Muscle of arm (tissue), 14 donors: ENCODE measurements at places on chromosomes 7 and 10.

DNA sequence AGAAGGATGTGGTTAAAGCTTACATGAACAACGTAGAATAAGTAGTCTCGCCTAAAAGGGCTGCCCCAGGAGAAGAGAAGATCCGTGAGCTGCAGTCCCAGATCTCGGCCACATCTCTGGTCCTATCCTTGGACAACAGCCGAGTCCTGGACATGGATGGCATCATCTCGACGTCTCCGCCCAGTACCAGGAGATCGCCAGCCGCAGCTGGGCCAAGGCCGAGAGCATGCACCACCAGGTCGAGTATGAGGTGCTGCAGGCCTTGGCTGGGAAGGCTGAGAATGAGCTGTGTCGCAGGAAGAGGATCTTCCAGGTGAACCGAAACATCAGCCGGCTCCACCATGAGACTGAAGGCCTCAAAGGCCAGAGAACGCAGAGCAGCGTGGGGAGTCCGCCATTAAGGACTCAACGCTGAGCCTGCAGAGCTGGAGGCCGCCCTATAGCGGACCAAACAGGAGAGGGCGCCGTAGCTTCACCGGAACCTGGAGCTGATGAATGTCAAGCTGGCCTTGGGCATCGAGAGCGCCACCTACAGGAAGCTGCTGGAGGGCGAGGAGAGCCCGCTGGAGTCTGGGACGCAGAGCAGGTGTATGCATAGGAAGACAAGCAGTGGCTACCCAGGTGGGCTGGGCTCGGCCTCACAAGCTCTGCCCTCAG is 22.2 kb downstream of the LIPK start:
- no peak for DNase-seq

DNA sequence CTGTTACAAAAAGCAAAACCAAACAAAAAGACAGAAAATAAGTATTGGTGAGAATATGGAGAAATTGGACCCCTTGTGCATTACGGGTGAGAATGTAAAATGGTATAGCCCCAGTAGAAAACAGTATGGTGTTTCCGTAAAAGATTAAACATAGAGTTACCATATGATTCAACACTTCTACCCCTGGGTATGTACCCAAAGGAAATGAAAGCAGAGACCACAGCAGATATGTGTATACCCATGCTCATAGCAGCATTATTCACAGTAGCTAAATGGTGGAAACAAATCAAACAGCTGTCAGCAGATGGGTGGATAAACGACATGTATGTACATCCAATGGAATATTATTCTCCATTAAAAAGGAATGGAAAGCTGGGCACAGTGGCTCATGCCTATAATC is 42.4 kb downstream of the STARD3NL start:
- no peak for DNase-seq

DNA sequence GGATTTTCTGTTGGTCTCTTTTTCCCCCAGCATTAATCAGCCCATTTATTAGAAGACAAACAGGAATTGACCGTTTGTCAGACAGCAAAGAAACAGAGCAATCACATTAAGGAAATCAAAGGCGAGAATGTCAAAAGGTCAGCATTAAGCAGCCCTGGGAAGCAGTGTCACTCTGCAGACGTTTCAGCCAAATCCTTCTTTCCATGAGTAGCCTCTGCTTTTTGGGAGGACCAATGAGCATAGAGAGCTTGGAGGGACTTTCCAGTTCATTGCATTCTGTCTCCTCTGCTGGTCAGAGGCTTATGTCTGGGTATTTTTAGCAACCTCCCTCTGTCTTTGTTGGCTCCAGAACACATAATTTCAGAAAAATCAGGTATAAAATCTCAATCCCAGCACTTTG is 481.4 kb downstream of the GALNT17 start:
- DNase-seq, result peak; percentile 66

GRCh38 chr7:128425850-128426249 is 16.1 kb upstream of the IMPDH1 start:
- no peak for DNase-seq

DNA sequence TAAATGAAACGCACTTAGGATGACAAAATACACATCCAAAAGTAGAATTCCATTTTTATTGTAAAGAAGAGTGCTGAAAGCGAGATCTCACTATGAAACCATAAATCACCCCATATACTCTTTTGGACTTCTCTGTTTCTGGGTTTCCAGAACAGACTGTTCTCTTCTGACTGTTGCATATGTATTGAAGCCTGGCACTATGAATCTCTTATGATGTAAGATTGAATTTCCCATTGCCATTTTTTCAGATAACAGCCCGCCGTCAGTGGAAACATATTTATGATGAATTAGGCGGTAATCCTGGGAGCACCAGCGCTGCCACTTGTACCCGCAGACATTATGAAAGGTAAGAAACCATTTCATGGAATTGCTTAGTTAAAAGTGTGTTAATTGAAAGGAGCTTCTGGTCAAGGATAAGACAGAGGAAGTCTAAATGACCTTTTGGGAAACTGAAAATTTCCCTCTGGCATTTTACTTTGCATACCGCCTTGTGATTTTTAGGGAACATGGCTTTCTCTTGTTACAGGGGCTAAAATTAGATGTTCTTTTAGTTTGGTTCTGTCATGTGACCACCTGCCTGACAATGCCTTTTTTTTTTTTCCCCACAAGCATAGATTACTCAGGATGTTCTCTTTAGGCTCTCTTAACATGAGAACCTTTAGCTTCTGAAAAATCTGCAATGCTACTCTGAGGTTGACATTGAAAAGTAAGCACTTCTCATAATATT is 168.1 kb downstream of the ARID5B start:
- DNase-seq, result no peak

GRCh38 chr7:974172-974571 is 1.2 kb downstream of the COX19 start:
- DNase-seq, result no peak

GRCh38 chr10:86658751-86659150 is 4.4 kb downstream of the OPN4 start:
- DNase-seq, result no peak

GRCh38 chr7:103114576-103115008 is 34.3 kb downstream of the NAPEPLD start:
- no peak for DNase-seq

DNA sequence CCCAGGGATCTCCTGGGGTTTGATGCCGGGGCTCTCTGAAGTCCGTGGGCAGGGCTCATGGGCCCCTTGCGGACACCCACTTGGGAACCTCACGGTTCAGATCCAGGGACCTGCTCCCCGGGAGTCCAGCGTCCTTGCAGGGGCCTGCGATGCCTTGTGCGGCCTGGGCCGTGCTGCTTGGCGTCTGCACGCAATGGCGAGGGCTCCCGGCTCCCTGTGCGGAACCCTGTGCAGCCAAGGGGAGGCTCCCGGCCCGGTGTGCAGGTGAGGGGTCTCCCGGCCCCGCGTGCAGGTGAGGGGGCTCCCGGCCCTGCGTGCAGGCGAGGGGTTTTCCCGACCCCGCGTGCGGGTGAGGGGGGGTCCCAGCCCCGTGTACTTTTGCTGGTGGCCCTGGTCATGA is 146.7 kb downstream of the DNAJB6 start:
- DNase-seq, result no peak

DNA sequence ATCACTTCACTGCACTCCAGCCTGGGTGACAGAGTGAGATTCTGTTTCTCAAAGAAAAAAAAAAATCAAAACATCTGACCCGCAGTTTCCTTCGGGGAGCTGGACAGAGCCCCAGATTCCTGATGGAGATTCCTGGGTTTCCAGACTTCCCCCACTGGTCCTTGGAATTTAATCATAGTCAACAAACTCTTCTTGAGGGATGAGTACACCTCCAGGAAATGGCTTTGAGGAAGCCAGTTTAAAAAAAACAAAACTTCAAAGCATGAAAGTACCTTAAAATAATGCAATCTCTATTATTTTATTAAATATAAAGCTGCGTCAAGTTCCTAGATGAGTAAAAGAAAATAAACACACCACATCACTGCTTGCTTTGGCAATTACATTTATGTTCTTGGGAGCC is 1.2 kb upstream of the MAD1L1 start:
- no peak for DNase-seq

- no peak for DNase-seq
These were observed 182.3 kb upstream of the ADCY1 start for GRCh38 chr7:45391618-45392451.

DNA sequence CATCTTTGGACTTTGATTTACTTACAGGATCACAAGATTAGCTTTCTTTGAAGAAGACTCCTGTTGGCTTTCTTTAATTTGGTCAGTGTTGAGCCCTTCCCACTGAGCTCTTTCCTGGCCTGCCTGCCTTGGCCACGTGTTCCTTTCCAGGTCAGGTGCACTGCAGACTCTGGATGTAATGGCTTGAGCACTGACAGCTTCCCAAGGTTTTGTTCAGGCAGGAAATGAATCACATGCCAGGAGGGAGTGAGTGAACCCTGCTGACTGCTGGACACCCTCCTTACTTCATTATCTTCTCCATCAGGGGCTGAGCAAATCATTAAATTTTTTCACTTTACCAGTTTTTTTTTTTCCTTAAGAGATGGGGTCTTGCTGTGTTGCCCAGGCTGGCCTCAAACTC is 29.8 kb downstream of the SNX10 start:
- DNase-seq, result no peak

- peak; percentile 32 for DNase-seq
These were observed 233.6 kb upstream of the CCDC6 start for GRCh38 chr10:60139798-60140566.

GRCh38 chr7:2495418-2496299 is 19.5 kb upstream of the GRIFIN start:
- DNase-seq, result no peak

- peak; percentile 10 for DNase-seq
These were observed 89.3 kb downstream of the SLIT1 start for GRCh38 chr10:97096261-97097083.

- DNase-seq, result no peak
These were observed 26.5 kb downstream of the NT5C2 start for GRCh38 chr10:103166523-103166922.

- DNase-seq, result no peak
These were observed 36.6 kb upstream of the PLPP4 start for GRCh38 chr10:120420421-120420820.

GRCh38 chr10:114306116-114306973 is 67.3 kb downstream of the VWA2 start:
- DNase-seq, result no peak

DNA sequence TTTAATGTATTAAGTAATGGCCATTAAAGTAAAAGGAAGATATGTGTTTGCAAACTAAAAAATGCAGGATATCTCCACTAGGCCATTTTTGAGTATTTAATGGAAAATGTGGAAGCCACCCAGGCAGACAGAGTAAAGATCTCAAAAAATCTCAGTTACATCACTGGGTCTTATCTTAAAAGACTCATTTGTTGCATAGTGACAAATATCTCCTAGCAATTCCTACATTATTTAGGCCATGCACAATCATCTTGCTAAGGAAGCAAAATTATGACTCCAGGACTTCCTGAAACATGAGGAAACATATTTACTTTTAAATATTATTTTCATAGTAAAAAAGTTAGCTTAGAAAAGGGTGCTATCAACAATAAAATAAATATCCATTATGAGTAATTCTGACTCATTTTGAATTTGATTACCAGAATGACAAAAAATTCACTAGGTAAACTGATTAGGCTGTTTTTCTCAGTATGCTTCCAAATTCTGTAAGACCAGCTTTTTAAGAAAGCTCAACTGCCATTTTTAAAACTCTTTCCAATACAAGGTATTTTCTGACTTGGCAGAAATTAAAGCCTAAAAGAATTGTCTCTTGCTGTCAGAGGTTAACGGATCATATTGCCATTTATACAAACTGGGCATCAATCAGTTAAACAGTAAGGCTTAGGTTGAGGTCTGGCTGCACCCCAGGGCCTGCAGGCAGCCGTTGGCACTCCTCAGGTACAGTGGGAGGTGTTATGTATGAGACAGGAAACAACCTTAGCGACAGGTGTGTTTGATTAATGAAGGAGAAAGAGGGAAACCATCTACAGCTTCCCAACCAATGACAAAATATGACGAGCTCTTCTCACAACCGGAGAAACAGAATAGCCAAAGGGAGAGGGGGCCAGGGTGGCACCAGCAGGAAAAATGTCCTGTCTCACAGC is 31.8 kb downstream of the PCLO start:
- DNase-seq, result no peak

- no peak for DNase-seq
These were observed 32.5 kb downstream of the GHRHR start for GRCh38 chr7:30996256-30996655.

DNA sequence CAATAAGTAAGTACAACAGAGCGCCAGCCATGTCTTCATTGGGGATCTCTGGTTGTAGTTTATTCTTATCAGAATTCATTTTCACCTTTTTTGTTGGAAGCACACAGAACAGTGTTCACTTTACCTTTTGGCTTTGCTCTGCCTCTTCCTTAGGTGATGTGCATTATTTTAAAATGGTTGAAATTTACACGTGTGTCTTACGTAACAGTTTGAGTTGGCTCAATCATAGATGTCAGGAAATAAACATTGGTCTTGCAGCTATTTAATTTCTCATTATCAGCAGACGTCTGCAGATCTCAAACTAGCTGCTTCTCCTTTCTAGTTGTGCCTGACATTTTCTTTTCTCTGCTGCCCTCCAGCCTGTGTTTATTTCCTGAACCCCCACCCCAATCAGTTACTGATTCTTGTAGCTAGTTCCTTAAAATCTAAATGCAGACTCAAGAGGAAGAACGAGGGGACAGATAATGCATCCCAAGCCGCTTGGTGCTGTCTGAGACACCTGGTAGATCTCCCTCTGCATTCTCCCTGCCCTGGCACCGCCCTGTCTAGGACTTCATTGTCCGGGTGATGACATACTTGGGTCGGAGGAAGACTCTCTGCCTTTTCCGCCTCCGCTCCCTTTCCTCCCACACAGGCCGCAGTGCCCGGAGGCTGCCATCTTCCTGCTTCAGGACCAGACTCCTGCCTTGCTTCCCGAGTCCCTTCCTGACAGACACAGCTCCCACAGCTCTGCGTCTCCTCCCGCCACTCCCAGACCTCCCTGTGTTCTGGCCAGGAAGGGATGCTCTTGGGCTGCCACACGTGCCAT is 108.2 kb downstream of the ANKRD61 start:
- DNase-seq, result no peak

- no peak for DNase-seq
These were observed 35.2 kb upstream of the RET start for GRCh38 chr10:43041422-43042342.

- DNase-seq, result no peak
These were observed 43.5 kb downstream of the NHLRC2 start for GRCh38 chr10:113897693-113898618.

DNA sequence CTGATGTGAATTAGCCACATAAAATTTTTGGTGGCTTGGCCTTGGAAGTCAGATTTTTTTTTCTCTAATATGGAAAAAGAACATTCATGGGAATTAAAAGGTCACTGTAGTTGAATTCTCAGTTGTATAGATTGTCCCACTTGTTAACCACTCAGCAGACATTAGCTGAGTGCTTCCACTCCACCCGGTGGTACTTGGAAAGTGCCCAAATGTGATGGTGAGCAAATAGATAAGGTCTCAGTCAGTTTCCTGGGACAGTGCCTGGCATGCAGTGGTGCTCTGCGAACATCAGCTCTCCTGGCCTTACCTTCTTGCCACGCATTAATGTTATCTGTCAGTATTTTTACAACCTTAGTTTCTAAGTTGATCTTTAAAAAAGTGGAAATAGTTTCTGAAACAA is 1.4 kb downstream of the ATP5F1C start:
- DNase-seq, result no peak

GRCh38 chr7:54545241-54545563 is 3.0 kb downstream of the VSTM2A start:
- no peak for DNase-seq

- no peak for DNase-seq
These were observed 213.7 kb downstream of the ELMO1 start for GRCh38 chr7:37234928-37235327.

GRCh38 chr10:94006591-94007550 is 13.1 kb downstream of the PLCE1 start:
- DNase-seq, result no peak

- DNase-seq, result peak; percentile 45
These were observed at the start of gene TSPAN13 for GRCh38 chr7:16753102-16753931. Gene TSPAN13 (plus strand): TSS chr7:16753755. CDS start chr7:16753968, 213 bp downstream.

- DNase-seq, result no peak
These were observed 300.7 kb upstream of the CELF2 start for GRCh38 chr10:10716972-10717371.
